ENCODE measurements at places on chromosomes 4 and X. TPM values are rescaled to one million over a fixed set of nuclear protein-coding genes. Genes with fewer than 3 reads are reported as not detected.

GRCh38 chrX:27598312-27598711 lies 8.2 kb downstream of the DCAF8L2 start:
- no peak for DNase-seq

- no peak for DNase-seq
These were observed 127.3 kb downstream of the CBR4 start for GRCh38 chr4:168882650-168883233.

DNA sequence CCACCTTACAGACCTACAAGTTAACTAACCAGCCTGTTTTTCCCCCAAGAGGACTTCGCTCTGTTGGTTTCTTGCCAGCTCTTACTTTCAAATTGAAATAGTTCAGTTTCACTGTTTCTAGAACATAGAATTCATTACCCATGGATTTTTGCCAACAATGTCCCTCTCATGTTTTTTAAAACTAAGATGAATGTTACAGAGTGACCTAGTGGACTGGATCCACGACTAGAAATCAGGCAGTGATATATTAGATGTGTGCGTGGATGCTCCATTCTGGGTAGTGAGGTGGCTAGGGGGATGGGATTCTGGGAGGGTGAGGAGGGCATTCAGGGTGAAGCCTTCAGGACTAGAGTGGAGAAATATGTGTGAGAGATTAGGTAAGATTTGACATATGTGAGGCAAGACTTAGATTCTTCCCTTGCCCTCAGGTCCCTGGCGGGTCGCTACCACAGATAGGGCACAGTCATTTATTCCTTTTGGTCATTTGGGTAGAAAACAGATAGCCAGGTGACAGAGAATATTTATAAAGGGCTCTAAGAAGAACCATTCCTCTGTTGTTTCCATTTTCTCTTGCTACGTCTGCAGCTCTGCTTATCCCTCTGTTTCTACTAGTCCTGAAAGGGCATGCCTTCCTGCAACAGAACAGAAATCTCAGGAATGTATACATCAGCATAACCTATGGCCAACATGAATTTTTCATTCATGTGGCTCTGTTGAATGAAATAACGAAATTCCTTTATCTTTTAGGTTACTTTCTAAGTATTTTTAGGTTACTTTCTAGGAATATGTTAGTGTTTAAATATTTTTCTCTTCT lies 15.4 kb upstream of the JADE1 start:
- no peak for DNase-seq

GRCh38 chr4:154960476-154960875 lies 179.4 kb downstream of the RBM46 start:
- DNase-seq: no peak

- DNase-seq: no peak
These were observed 8.3 kb downstream of the BMP3 start for GRCh38 chr4:81038636-81039350.

GRCh38 chr4:54100595-54101189 lies 729 bp downstream of the GSX2 start:
- DNase-seq: no peak

GRCh38 chr4:165864271-165864670 lies 8.8 kb upstream of the TLL1 start:
- no peak for DNase-seq

GRCh38 chrX:111270339-111270738 lies at the start of gene CAPN6:
CAPN6 (minus strand) TSS chrX:111270483; CDS start chrX:111263936, 6,547 bp downstream.
- DNase-seq: no peak

Gene NSUN7
- 0.23 TPM for total RNA-seq

Gene PSAPL1
- total RNA-seq: not detected
